ENCODE measurements at places on chromosomes 4 and X.

DNA sequence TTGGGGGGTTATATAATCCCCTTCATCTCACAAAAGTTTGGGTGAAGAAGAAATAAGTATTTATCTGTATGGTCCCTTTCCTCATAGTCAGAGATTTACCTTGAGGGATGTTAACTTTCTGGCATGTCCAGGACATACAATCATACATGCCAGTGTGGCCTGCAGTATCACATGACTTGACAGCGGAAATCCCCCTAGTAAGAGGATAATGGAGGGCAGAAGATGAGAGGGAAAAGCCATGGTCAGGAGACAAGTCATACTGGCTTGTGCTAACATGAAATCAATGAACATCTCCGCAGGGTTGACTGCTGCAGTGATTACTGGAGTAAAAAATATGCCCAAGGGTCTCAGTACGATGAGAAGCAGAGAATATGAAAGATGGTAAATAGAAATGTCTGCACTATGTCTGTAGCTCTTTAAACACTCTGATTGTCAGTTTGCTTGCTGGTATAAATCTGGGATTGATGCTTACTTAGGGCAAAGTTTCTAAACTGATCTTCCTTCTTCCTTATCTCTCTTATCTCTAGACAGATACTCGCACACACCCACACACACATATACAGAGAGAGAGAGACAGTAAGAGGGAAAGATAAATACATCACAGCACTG lies 1385.6 kb upstream of the ADGRL3 start:
- no peak for DNase-seq

DNA sequence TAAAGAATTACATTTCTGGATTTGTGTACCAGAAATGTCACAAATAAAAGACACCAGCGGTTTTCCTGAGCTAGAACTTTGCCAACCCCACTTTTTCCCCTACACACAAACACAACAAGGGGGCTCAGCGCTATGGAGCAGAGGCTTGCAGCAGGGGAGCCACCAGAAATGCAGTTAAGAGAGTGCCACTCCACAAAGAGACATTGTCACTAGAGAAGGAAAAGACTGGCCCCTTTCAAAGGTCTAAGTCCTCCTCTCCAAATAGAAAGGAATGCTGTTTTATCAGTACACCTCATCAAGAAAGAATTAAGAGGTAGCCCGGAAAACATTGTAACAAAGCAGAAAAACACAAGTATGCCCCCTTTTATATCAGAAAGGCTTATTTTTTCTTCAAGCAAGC lies 419.5 kb downstream of the HNRNPD start:
- DNase-seq: no peak

DNA sequence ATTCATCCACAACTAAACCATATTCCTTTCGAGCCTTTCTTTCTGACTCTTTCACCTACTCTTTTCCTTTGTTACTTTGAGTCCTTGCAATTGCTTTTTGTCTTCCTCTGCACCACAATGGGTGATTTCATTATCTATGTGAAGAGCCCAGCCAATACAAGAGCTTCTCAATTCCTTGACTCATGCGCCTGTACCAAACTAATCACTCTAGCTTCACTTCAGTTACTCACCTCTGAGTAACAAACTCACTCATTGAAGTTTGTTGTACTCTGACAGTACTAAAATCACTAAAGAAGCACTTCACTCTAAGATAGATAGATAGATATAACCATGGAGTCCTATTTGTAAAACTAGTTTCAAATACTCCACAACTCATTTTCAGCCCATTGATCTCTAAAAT lies 191.7 kb upstream of the EPHA5 start:
- DNase-seq: no peak

GRCh38 chr4:177190995-177191580 lies 118.6 kb upstream of the NEIL3 start:
- DNase-seq: no peak

DNA sequence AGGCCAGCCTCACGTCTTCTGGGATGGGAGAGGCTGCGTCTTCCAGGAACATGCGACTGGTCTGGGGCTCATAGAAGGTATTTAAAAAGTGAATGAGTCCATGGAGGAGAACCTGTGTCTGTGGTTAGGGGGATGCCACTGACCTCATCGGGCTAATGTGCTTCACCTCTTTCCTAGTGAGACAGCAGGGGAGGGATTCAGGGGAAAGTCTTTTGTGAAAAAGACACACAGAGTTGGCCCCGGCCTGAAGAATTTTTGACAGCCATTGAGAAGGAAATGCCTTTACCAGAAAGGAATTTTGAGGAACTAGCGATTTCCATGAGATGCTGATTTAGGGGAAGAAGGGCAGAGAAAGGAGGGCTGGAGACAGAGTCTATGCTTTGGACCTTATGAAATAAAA lies 11.0 kb upstream of the C4orf50 start:
- no peak for DNase-seq

- no peak for DNase-seq
Measured at GRCh38 chrX:29478336-29479069, 736.9 kb upstream of the MAGEB2 start.

GRCh38 chrX:128961290-128961689 lies 562.0 kb downstream of the SMARCA1 start:
- no peak for DNase-seq

DNA sequence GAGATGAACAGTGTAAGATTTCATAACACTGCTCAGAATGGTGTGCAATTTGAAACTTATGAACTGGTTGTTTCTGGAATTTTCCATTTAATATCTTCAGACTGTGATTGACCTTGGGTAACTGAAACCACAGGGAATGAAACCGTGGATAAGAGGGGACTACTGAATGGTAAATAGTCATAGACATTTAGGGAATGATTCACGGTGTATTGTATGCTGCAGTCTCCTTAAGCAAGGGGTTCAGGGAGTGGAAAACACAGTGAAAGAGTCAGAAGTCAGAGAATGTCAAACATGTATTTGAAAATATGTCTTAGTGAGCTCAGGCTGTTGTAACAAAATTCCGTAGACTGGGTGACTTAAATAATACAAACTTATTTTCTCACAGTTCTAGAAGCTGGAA lies 398.2 kb upstream of the DIPK2B start:
- DNase-seq: no peak

GRCh38 chr4:125323654-125324053 lies 8.9 kb downstream of the FAT4 start:
- DNase-seq: no peak

DNA sequence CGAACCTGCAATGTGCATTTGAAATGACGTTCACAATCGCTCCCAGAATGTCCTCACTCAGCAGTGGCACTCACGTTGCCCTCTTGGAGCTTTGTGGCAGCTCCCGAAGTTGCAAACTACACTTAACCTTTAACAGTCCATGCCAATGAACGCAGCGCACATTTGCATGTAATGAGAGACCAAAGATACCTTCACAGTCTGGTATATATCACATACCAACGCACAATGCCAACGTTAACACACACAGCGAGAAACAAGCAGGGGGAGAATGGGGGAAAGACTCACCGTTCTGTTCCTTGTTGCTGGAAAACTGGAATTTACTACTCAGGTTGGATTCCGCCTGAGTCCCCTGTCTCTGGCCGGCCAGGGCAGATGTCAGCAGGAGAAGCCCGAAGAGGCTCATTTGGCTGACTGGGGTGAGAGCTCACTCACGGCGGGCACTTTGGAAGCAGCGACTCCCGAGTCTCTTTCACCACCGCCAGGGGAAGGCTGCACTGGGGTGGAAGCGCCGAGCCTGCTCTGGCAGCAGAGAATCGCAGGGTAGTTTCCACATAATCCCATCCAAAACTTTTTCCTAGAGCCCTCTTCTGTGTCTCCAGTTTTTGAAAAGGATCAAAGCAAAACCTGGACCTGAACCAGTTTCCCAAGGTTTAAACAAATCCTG lies 966 bp downstream of the PDGFC start:
- DNase-seq: no peak

DNA sequence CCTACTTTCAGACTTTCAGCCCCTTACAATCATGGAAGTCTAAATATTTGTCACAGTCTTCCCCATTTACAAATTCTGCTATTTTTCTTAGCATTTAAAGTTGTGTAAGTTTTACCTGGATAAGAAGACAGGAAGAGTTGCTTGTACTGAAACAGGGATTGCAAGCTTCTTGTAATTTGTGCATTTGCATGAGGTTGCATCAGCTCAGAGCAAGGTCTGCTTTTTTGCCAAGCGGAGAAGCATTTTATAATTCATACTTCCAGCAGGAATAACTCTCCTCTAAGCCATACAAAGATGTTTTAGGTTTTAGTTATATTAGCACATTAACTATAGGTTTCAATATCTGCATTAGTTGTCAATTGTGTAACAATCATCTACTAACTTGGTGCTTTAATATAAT lies 922.0 kb upstream of the PABPC4L start:
- no peak for DNase-seq

DNA sequence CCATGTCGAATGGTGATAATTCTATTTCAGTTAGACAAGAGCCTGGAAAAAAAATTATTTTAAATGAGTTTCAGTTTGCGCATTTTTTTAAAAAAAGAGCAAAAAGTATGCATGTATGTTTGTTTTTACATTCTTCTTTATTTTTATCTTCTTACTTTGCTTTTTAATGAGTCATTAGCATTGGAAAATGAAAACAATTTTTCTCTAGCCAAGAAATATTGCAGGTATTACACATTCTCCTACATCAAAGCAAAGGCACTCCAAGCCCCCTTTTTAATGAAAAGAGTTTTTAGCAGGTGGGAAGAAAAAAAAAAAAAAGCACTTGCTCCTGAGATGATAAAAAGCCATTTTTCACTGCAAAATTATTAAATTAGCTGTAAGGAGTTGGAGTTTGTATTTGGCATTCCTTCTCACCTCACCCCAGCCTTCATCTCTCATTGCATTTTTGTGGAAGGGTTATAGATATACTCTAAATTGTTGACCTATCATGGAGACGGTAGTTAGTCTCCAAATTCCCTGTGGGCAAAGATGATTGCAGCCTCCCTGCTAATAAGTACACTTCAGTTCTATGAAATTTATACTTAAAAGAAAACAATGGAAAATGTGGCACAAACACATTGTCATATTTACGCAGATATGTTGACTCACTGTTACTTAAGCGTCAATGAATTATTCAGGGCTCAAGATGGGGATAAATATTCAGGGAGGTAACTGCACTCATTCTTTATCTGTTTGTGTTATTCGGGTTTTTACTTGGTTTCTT lies 43.8 kb downstream of the PALLD start:
- DNase-seq: no peak

DNA sequence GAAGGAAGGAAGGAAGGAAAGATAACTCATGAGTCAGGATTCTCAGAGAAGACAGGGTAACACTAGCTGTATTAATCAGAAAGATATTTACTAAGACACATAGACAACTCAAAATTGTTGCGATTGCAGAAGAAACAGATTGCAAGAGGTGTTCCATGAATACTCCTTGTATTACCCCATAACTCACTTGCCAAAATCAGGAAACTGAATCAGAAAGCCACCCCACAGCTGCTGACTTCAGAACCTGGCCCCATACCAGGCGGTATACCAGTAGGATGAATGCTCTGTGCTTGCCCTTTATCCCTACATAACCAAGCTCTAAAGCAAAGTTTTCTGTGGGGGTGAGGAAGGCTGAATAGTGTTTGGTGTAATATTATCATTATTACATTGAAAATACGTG lies 468.5 kb downstream of the IQCM start:
- DNase-seq: no peak

GRCh38 chr4:98572697-98573096 lies 85.7 kb downstream of the TSPAN5 start:
- DNase-seq: no peak

DNA sequence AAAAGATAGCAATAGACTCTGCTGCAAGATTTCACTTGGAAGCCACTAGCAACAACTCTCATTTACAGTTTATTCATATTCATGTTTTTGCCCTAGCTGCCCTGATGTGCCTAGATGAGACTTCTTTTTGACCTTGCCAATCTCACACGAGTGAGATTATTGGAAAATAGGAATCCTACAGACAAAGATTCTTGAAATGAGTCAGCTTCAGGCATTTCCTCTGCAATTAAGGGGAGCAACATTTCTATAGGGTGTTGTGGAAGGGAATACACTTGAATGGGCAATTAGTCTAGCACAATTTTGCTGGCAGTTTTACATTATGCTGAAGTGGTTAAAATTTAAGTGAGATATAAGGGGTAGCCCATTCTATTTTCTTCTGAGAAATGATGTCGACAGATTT lies 217.0 kb upstream of the FAT4 start:
- no peak for DNase-seq

All from stimulated activated naive CD4-positive, alpha-beta T cell treated with Interleukin-2 at 50 U/mL for 16 hours (primary cell).